ENCODE measurements at places on chromosomes 7 and 10. TPM values are rescaled to one million over a fixed set of nuclear protein-coding genes. Genes with fewer than 3 reads are reported as not detected.
A peak's percentile ranks its signal among the peaks of the same experiment; 100 is the strongest.

DNA sequence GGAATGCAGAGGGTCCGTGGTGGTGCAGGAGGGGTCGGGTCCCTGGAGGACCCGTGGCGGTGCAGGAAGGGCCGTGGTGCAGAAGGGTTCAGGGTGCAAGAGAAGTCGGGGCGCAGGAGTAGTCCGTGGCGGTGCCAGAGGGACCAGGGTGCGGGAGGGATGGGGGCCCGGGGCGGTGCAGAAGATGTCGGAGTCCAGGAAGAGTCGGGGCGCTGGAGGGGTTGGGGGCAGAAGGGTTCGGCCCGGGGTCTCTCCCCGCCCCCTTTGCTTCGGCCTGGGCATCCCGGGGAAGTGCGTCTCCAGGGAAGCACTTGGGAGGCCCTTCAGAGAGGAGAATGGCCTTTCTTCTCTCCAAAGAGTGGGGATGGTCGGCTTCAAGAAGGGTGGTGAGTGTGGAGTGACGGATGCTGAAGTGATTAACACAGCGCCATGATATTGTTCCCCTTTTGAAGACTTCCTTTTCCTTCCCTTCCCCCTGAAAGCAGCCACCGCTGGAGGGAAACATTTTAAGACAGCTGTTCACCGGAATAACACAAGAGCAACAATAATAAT is 997 bp downstream of the WDR37 start:
- H3K4me1 ChIP-seq: peaks cover 7% of the 10 kb centered on the region
- no peaks in the 10 kb centered on the region for H3K27me3 ChIP-seq
- no peak for DNase-seq
- peak overlapping the region; percentile 69 for H3K4me3 ChIP-seq
- peak overlapping the region; percentile 92 for H3K27ac ChIP-seq

GRCh38 chr7:107744345-107744750 is 406 bp downstream of the CBLL1 start:
- no peaks in the 10 kb centered on the region for H3K36me3 ChIP-seq
- no peaks in the 10 kb centered on the region for H3K27me3 ChIP-seq
- H3K27ac ChIP-seq: peak overlapping the region; percentile 82

GRCh38 chr7:16889851-16890415 is 8.2 kb upstream of the AGR3 start:
- DNase-seq: no peak
- H3K27me3 ChIP-seq: no peaks in the 10 kb centered on the region
- H3K36me3 ChIP-seq: no peaks in the 10 kb centered on the region
- no peak overlapping the region for H3K27ac ChIP-seq
- H3K4me1 ChIP-seq: no peaks in the 10 kb centered on the region

DNA sequence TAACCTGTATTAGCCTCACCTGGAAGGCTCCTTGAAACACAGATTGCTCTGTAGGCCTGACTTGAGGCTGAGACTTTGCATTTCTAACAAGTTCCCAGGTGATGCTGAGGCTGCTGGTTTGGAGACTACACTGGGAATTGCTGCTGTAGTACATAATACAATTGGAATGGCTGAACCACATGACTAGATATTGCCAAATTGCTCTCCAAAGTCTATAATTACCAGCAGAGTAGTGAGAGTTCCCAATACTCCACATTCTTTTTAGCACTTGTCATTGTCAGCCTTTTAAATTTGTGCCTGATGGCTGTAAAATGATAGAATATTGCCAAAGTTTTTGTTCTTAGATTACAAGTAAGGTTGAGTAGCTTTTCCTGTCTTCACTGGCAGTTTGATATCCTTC is 39.9 kb downstream of the PLEKHA8 start:
- H3K36me3 ChIP-seq: no peaks in the 10 kb centered on the region
- no peaks in the 10 kb centered on the region for H3K4me1 ChIP-seq
- no peaks in the 10 kb centered on the region for H3K27me3 ChIP-seq
- H3K27ac ChIP-seq: no peak overlapping the region

DNA sequence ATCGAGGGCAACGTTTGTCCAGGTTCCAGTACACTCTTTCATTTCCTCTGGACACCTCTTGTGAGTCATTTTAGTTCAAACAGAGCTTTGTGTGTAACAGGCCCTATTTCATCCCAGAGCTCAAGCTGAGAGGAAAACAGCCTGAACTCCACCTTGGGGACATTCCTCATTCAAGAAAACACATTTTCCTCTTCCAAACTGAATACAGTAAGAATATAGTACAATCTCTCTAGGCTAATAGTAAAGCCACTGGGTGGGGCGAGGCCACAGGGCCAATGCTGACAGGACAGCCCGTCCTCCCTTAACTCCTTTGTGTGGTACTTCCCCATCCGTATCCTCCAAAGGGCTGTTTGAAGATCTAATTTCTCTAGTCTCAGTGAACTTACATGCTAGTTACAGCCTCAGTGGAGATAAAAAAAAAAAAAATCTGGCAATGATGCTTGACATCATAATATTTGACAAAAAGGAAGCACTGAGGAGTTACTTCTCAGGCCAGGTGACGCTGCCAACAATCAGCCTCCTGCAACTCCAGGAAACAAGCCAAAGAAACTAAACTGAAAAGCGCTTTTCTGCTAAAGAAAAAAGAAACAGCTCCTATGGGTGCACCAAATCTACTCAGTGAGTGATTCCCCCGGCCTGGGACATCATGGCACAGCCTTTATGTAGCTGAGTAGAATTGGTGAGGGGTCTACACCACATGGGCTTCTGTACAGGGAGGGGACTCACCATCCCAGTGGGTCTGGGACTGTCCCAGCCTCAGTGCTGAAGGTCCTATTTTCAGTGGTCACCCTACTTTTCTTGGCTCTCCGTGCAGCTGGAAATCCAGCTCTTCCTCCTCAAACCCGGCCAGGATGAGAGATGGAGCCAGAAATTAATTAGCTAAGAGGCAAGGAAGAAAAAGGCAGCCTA is 238.2 kb upstream of the NEBL start:
- DNase-seq: no peak
- H3K4me1 ChIP-seq: no peaks in the 10 kb centered on the region
- H3K4me3 ChIP-seq: no peak overlapping the region
- H3K36me3 ChIP-seq: no peaks in the 10 kb centered on the region
- H3K27me3 ChIP-seq: no peaks in the 10 kb centered on the region
- H3K27ac ChIP-seq: no peak overlapping the region

The CADPS2 gene
- polyA plus RNA-seq: 26.7 TPM

DNA sequence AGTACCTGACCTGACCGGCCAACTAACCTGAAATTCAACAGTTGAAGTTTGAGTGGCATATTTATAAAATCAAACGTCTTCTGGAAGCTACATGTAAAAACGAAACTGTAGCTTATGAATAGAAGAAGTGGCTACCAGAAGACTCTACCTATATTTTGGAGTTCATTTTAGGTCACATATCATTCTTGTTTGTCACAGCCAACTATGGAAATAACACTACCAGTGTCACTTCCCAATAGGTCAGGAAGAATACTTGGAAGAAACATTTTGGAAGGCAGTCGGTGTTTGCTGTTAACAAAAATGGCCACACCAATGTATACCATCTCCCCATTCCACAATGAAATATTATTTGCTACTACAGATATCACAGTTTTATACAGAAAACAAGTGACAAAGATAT is 12.6 kb downstream of the TWIST1 start:
- DNase-seq: no peak
- H3K27ac ChIP-seq: no peak overlapping the region
- H3K36me3 ChIP-seq: no peaks in the 10 kb centered on the region
- no peaks in the 10 kb centered on the region for H3K27me3 ChIP-seq
- H3K4me1 ChIP-seq: peaks cover 2% of the 10 kb centered on the region

- no peak for DNase-seq
- H3K36me3 ChIP-seq: no peaks in the 10 kb centered on the region
- H3K27ac ChIP-seq: no peak overlapping the region
- no peaks in the 10 kb centered on the region for H3K27me3 ChIP-seq
Observed at GRCh38 chr7:21947056-21947455, 1.4 kb upstream of the CDCA7L start.
